Effector memory CD4-positive, alpha-beta T cell (primary cell): ENCODE measurements at places on chromosomes 7 and 10.

DNA sequence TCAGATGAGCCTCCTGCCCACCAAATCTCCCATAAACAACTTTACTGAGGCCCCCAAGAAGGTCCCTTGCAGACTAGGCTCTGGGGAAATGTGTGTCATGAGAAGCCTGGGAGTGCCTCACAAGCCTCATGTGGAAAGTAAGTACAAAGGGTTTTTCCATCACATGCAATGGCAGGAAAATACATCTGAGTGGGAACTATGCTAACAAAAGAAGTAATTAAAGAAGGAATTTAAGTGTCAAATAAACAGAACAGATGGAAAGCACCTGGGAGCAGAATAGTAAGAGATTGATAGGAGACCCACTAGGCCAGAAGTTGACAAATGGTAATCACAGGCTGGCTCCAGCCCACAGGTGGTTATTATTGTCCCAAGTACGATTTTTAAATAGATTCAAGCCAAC, 20.5 kb downstream of the GSAP start:
- DNase-seq: no peak

DNA sequence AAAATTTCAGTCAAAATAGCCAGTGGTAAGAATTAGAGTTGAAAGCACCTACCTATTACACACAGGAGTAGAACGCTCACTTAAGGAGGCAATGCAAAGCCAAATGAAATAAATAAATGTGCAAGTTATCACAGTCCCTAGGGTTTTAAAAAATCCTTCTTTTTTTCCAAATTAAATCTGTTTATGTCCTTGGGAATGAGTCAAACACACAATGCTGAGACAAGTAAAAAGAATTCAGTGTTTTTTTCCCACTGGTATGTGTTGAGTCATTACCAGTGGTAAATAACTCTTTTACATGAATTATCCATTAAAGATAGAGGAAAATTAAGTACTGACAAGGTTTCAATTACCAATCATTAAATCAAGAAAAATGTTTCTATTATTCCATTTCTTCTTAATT, 438.6 kb downstream of the TNS3 start:
- DNase-seq: no peak

- DNase-seq: no peak
These were observed 126.7 kb upstream of the TMEM196 start for GRCh38 chr7:19900118-19900517.

- DNase-seq: no peak
These were observed 291.3 kb downstream of the REEP3 start for GRCh38 chr10:63812501-63812900.

DNA sequence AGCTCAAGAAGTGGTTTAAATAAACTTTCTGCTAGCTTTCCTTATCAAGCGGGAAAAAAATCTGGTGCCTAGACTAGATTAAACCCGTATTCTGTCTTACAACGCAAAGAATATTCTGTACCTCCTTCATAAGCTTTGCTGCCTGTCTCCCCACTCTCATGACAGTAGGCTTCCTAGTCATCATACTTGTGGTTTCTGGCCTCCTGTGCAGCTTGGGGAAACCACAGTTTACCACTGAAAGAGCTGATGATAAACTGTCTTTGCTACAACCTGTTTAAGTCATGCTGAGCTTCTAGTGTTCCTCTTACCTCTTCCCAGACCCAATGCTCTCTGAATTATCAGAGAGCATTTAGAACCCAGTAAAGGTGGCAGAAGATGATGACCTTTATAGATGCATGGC, 55.0 kb downstream of the PODXL start:
- no peak for DNase-seq

DNA sequence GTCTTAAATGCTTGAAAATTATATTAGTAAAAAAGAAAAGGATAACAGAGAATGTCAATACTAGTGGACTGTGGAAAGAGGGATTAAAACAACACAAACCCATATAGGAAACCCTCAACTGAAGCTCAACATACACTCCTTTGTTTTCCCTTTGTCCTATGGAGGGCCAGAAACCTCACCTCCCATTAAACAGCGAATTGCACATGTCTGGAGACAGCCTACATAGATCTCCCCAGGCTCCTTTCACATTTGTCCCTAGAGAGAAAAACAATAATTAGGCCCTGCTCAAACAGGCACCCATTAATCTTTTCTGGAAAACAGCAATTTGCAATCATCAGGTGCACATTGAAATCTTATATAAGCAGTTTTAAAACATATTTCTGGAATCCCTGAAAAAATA, 87.6 kb upstream of the SEMA3D start:
- DNase-seq: no peak

DNA sequence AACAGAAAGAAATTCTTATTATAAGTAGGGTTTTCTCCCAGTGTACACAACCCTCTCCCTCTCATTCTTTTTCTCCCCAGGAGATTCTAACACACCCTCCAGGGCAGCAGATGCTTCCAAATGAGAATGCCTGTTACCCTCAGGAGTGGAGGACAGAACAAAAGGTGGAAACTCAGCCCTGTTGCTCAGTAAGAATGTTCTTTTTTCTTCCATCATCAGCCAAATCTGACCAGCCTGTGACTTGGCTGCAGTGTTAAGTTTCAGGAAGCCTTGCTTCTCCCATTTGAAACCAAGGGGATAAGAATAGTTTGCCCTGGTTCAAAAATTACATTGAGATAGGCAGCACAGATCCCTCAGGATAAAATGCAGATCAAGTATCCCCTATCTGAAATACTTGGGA, 77.5 kb upstream of the EEPD1 start:
- DNase-seq: no peak

DNA sequence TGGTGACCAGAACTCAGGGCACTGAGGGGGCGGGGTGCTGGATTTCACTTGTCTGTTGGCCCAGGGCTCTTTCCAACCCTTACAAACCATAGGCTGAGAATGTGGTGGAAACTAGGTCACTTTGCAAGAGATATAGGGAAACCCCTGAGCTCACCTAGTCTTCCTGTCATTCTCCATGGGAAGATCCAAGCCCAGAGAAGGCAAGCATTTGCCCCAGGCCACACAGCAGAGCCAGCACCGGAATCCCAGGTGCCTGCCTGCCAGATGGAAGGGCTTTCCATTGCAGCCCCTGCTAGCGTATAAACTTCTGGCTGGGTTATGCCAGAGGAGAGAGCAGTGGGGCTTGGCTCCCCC, 427 bp downstream of the PYROXD2 start:
- no peak for DNase-seq

GRCh38 chr7:132419542-132419941, 156.7 kb downstream of the PLXNA4 start:
- no peak for DNase-seq

DNA sequence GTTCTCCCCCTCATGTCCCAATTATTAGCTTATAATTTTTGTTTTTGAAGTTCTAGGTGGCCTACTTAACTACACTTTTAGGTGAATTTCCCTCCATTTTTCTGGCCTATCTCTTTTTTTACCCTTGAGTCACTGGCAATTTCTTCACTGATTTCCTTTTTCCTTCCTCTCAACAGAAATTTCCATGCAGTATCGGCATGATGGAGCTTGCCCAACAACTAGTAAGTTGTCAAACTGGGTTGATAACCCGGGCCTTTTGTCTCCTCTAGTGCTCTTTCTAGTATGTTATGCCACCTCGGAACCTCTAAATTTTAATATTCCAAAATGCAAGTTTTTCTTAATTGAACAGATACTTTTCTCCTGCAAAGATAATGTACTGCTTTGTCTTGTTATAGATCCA, 147.1 kb downstream of the MLLT10 start:
- no peak for DNase-seq

- no peak for DNase-seq
These were observed 101.6 kb downstream of the DNAJB6 start for GRCh38 chr7:157438121-157439025.

DNA sequence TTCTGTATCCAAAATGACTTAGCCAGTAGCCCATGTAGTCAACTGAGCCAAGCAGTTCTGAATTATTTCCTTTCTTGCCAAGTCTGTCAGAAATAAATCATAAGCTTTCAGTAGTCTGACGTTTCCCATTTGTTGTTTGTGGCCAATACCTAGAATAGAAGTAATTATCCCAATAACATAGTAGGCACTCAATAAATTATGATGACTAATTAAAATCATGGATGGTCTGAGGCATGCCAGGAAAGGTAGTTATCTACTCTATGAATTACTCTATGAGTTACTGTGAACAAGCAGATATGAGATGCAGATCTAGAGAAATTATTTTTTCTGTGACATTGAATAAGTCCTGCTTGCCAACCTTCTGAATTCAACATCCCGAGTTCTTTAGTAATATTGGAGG, 2.3 kb downstream of the CABCOCO1 start:
- no peak for DNase-seq

GRCh38 chr10:100282907-100283306, 3.6 kb downstream of the BLOC1S2 start:
- no peak for DNase-seq
